Chondrocyte (in vitro differentiated cells): ENCODE measurements at places on chromosomes 7 and 10.
A peak's percentile ranks its signal among the peaks of the same experiment; 100 is the strongest.

DNA sequence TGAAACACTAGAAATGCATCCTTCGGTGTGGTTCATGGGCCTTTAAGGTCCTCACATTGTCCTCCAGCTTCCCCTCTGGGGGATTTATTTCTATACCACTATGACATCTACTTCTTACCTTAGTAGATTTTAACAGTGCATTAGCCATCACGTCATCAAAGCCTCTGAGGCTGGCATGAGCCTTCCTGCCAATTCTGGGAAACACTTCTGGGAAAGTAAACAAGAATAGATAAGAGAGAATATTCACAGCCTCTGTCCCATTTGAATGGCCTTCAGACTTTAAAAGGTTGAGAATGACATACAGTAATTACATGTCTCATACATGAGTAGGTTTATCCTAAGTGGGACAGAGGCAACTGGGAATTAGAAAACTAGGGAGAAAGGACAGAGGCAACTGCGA is 89.7 kb downstream of the AMPH start:
- no peak for DNase-seq

DNA sequence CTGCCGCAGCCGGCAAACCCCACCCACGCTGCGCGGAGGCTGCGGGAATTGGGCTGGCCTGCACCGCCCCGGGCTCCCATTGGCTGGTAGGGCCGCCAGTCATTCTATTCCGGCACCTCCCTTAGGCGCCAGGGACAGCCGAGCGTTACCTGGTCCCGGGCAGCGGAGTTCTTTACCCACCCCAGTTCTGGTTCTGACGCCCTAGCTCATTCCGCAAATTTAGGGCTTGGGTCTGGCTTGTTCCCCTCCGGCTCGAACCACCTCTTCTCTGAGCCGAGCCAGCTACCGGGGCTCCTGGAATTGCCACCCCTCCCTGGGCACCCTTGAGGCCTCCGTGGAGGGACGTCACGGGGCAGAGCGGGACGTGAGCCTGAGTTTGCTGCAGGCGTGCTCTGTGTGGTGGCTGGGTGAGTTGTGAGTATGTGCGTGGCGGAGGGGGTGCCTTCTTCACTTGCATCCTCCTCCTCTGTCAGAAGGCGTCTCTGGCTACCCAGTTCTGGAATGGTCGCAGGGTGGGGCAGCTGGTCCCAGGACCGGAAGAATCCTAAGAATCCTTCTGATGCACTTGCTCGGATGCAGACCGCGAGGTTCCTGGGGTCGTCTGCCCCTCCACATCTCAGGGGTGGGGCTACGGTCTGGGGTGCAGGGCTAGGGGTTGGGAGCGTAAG is at the start of the genes PDZD7 and SFXN3:
Gene PDZD7, minus strand, starts transcription at position 2 of the 668 bp plus-strand sequence. CDS start 910 bp downstream, outside the sequence.
Gene SFXN3, plus strand, starts transcription at position 107 of the 668 bp plus-strand sequence. CDS start 3,461 bp downstream, outside the sequence.
- peak; percentile 98 for DNase-seq

DNA sequence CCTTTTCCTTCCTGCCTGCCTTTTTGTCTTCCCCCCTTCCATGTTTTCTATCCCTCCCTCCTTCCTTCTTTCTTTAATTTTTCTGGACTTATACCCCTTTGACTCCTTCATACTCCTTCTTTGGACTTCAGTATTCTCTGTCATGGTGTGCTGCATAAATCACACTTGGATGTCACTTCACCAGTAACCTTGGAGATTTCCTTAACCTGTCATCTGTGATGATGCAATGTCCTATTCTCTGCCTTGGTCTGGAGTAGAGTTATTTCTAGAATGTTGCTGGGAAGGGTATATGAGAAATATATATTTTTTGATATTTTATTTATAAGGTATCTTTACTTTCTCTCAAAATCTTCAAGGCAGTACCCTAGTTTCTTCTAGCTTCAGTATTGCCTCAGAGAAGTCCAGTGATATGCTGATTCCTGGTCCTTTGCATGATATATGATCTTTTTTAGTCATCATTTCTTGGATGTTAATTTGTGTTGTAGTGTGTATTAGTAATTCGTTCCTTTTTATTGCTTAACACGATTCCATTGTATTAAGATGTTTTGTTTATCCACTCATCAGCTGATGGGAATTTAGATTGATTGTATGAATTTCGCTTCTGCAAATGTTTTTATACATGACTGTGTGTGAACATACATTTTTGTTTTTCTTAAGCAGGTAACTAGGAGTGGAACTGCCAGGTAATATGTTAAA is 206.9 kb upstream of the MBL2 start:
- DNase-seq, result no peak

DNA sequence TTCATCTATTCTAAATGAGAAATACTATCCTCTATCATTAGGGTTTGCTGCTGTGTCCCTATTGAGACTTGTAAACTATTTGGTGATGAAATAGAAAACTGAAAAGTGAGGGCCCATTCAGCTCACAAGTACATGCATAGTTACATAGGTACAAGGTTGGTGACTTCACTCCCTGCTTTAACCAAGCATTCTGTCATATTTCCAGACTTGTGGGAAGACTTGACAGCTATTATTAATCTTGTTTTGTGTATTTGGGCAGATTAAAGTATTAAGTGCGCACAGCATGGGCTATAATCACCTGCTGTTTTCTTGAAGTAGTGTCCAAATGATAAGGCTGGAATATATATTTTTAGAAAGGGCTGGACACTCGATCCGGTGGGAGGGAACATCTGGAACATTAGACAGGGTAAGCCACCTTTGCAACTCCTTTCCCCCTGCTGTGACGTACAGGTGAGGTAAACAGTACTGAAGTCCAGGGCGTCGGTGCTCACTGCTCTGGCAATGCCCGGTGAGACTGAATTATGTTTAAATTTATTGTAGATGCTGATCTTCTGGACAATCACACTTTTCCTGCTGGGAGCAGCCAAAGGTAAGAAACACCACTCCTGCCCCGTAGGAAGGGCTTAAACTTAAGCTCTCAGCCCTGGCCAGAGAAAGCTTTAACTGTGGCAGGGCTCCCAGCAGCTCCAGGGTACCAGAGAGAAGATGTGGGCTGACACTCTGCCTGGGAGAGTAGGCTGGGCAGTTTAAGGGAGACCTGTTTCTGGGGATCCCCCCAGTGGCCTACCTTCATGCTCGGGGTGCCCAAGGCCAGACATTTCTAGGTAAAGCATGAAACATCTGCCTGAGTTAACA is at the start of gene PNLIPRP1:
Gene PNLIPRP1, plus strand, starts transcription at position 370 of the 855 bp plus-strand sequence. Its CDS starts 171 bp downstream, at position 541.
- no peak for DNase-seq
